Stimulated activated CD4-positive, alpha-beta T cell treated with anti-CD3 and anti-CD28 coated beads, Interleukin-4, amount 100 ng/mL, for 48 hours (primary cell): ENCODE measurements at places on chromosomes 3 and 15.

GRCh38 chr3:99731499-99731898, 86.2 kb upstream of the CMSS1 start:
- DNase-seq, result no peak

DNA sequence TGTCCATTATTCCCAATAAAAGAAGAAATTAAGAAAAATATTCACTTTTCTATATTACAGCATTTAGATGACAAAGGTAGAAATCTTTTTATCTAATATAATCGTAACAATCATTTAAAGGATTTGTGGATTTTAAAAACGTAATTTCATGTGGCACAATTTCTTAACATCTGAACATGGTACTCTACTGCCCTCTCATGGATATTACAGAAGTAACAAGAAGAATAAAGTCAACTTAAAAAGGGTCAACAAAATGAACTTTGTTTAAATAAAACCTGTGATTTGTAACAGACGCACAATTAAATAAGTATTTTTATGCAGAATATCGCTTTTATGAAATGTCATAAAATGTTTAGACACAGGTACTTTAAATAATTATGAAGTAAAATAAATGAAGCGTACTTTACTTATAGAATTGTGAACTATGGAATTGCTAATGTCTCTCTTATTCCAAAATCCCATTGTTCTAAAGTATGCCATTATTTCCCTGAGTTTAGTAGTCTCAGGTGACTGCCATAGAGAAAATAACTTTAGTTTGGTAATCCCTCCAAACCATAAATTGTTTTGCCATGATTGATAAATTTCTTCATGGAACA, 366.8 kb upstream of the ZNF385D start:
- DNase-seq, result no peak

GRCh38 chr3:127444761-127445160, 145.8 kb downstream of the TPRA1 start:
- no peak for DNase-seq

DNA sequence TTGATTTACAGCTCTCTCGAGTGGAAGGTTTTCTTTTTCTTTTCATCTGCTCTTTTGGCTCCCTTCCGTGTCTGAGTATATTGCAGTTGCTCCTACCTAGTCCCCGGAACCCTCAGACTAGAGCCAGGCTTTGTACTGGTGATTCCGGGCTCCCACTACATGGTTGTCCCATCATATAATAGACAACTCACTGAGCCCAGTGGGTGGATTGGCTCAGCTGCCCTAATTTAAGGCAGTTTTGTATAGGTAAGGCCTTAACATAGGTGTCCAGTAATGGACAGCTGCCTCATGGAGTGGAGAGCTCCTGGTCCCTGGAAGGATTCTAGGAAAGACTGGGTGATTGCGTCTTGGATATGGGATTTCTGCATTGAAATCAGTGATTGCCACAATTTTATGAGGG, 58.0 kb downstream of the KY start:
- DNase-seq, result no peak

DNA sequence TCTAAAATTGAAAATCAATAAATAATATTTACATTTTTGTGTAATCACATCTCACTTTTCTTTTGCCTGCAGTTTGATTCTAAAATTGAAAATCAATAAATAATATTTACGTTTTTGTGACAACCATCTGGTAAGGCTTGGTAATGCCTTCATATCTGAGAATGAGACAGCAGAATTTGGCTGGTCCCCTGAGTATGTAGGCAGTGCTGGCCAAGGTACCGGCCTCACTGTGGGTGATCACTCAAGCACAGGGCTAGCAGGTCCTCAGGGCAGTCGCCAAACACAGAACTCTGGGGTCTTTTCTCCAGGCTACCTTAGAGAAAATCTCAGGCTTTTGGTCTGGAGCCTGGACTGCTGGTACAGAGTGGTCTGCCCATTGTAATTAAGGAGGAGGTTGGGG, 26.2 kb downstream of the RTP3 start:
- no peak for DNase-seq

GRCh38 chr3:197478746-197479668, 76.8 kb downstream of the BDH1 start:
- DNase-seq, result no peak

DNA sequence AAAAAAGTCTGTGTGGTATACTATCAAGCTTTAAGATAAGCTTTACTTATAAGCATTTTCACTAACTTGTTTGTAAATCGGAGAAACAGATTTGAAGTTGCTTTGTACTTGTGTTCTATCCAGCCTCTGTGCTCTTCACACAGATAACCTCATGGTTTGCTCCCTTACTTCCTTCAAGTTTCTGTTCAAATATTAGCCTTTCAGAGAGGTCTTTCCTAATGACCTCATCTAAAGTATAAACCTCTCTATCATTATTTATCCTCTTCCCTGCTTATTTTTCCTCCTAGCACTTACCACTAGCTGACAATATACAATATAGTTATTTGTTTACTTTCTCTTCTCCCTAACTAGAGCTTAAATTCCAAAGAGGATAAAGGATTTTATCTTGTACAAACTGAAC, 180.0 kb downstream of the CBLB start:
- no peak for DNase-seq

DNA sequence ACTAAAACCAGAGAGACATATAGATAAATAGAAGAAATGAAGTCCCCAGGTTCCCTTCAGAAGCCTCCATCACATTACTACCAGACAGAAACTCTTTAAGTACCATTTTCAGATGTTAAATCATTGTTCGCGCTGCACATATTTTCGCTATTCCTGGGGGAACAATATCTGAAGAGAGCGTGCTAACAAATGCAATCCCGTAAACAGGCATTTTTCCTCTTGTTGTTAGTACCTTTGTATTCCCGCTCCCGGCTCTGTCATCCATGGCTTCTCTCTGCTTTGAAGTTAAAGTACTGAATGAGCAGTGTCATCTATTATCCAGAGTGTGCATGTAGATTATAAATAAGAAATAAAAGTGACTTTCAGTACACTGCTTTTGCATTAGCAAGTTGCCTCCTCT, 412.3 kb downstream of the FOXP1 start:
- DNase-seq, result no peak

- no peak for DNase-seq
Measured at GRCh38 chr15:92845126-92845508, 55.0 kb upstream of the CHD2 start.

- no peak for DNase-seq
Measured at GRCh38 chr3:192207239-192207638, 520.1 kb downstream of the FGF12 start.

DNA sequence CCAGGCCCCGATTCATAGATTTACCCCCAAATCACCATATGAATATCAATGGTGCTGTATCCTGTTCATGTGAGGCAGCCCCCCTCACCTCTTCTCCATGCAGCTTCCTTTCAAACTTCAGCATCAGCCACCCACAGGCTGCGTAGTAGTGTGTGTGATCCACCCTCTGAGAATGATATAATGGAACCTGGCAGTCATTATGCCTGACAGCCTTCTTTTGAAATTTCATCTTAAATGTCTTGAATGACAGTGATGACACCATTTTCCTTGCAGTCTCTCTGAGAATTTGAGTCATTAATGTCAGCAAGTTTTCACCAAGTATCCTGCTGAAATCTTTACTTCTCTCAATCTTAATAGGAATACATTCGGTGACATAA, 3.5 kb upstream of the CLRN1 start:
- DNase-seq, result no peak

- no peak for DNase-seq
Measured at GRCh38 chr15:100200287-100200880, 141.4 kb downstream of the ADAMTS17 start.

- DNase-seq, result no peak
Measured at GRCh38 chr3:110900576-110900975, 171.0 kb upstream of the NECTIN3 start.
